ENCODE measurements at places on chromosomes 12 and 14.

GRCh38 chr14:92443741-92444140 is 69.8 kb upstream of the RIN3 start:
- DNase-seq, result no peak

GRCh38 chr12:65055859-65056258 is 65.2 kb downstream of the WIF1 start:
- DNase-seq, result no peak

GRCh38 chr14:95815226-95815690 is 61.4 kb upstream of the TUNAR start:
- DNase-seq, result no peak

GRCh38 chr14:29320286-29320685 is 553.7 kb downstream of the FOXG1 start:
- DNase-seq, result no peak

DNA sequence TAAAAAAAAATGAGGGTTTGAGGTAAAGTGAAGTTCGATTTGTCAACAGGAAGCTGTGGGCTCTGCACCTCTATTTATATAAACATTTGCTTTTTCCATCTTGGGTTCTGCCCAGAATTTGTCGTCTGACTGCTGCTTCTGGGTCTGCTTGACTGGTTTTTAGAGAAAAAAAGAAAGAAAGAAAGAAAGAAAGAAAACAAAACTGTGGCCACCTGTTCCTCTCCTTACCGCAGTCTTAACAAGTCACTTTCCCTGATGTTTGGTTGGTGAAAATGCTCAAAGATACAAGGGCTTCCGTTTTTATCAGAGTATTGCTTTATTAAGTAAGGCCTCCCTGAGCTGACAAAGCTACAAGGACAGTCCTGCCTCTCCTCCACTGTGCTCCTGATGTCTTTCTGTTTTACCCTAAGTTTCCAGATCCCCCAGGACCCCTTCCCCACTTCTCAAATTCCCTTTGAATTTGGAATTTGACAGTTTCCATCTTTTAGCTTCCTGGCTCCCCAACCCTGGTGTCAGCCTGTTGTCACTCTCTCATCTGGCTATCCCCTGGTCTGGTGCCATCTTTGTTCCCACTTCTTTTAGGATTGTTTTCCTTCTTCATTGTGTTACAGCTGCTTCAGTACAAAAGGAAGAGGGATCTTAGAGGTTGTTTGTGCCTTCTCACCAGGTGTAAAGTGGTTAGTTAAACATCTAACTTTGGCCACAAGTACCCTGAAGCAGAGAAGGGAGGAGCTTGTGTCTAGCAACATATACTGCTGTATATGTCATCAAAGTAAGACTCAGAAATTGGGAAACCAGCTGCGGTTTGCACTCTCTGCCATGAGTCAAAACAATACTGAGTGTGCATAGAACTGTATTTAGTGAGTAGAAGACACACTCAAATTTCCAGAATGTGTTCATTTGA is 18.0 kb downstream of the MFAP5 start:
- DNase-seq, result no peak

DNA sequence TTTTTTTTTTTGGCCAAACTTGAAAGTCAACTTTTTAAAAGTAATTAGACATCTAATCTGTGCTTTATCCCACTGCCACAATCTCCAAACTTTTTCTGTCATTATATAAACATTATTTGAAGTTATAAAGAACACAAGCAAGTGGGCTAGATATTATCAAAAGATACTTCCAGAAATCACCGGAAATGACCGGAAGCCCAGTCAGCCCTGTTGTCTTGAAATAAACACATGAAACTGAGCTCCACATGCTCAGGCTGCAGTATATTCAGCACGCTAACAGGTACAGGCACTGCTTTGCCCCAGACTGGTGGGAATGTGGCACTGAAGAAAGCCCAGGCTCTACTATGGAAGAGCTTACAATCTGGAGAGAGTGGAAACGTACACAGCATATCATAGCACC is 158.9 kb upstream of the PLEKHG7 start:
- no peak for DNase-seq

GRCh38 chr12:4212845-4213244 is 60.7 kb upstream of the CCND2 start:
- DNase-seq, result no peak

DNA sequence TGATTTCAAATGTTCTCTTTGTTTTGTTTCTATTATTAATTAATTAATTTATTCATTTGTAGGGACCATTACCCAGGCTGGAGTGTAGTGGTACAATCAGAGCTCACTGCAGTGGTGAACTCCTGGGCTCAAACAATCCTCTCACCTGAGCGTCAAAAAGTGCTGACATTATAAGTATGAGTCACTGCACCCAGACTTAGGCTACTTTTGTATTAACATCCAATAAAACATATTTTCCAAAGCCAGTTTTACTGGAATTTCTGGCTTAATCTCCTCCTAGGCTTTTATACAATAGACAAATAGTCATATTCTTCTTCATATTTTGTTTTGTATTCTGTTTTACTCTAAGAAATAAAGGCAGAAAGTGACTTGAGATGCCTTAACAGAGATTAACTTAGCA is 749.6 kb downstream of the SLC16A7 start:
- no peak for DNase-seq

DNA sequence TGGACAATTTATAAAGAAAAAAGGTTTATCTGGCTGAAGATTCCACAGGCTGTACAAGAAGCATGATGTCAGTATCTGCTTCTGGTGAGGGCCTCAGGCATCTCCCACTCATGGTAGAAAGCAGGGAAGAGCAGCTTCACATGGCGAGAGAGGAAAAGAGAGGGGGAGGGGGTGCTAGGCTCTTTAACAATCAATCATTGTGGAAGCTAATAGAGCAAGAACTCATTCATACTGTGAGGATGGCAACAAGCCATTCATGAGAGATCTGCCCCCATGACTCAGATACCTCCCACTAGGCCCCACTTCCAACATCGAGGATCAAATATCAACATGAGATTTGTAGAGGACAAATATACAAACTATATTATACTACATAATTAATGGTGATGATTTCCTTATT is 361.9 kb upstream of the FAR2 start:
- no peak for DNase-seq

DNA sequence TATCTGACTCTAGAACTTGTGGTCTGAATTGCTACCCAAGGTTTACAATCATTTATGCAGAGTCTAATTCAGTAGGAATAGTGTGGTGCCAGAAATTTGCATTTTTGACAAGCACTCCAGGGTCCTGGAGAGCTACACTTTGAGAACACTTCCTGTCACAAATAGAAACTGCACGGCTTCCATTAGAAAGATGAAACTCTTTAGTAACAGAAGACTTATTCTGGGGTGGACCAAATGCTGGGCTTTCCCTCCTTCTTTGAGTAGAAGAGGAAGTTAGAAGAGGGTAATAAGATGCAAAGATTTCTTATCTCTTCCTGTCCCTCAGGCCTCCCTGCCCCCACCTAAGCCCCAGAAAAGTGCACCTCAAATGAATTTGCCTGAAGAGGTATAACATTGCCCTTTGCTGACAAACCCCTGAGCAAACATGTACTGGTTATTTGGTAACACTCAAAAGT is 28.4 kb downstream of the DGLUCY start:
- DNase-seq, result no peak

DNA sequence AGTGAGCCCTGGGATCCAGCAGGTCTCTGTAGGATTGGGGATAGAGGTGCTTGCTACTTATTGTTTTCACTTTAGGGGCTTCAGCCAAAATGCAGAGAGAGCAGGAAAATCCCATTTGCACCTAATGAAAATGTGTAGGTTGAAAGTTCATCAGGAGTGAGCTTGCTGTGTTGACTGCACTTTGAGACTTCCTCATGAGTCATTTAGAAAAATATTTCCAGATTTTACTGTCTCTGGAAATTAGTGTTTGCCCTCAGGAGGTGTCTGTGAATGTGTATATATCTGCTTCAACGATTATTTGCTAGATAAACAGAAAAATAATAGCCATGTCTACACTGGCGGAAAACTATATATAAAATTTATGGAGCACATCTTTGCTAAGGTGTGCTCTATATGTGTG is 159.3 kb downstream of the CAND1 start:
- DNase-seq, result no peak

DNA sequence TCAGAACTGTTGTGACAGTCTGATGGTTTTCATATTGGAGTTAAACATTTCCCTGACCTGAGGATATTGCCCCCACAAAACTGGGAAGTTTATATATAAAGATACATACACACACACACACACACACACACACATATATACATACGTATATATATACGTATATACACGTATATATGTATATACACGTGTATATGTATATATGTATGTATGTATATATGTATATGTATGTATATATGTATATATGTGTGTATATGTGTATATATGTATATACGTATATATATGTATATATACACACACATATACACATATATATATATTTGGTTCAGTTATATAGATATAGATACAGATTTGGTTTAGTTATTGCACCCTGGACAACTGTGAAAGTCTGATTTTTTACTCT is 65.7 kb downstream of the ATP2B1 start:
- DNase-seq, result no peak

- no peak for DNase-seq
These were observed 312.4 kb downstream of the FOXG1 start for GRCh38 chr14:29078810-29079522.

- DNase-seq, result no peak
These were observed 57.5 kb downstream of the ZNF664 start for GRCh38 chr12:124030510-124030909.

GRCh38 chr14:65840118-65840751 is 427.7 kb downstream of the FUT8 start:
- DNase-seq, result no peak

- peak; percentile 23 for DNase-seq
These were observed 257.8 kb upstream of the BTG1 start for GRCh38 chr12:92403210-92404175.

DNA sequence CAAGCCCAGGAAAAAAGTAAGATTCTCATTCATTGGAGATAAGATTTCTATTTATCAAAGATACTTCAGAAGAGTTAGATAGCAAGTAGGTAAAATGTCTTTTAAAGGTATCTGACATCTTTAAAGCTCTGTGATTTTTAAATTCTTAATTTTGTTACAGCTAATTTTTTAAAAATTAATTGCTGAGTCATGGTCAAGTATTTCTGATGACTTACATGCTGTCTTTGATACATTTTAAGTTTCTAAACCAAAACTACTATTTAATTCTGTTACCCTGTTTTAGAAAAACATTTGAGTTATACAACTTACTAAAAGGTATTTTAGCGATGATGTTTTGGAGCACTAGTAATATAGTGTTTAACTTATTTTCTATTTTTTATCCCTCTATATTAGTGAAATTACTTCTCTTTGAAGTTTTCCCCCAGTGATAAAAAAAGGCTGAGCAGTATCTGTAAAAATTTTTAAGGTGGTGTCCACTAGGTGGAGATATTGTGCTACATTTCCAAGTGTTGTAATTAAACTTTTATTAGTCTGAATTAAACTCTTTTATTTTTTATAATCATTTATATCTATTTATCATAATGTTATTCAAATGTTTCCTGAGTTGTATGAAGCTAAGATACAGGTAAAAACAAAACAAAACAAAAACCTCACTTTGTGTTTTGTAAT is 11.5 kb downstream of the ALG10 start:
- no peak for DNase-seq

DNA sequence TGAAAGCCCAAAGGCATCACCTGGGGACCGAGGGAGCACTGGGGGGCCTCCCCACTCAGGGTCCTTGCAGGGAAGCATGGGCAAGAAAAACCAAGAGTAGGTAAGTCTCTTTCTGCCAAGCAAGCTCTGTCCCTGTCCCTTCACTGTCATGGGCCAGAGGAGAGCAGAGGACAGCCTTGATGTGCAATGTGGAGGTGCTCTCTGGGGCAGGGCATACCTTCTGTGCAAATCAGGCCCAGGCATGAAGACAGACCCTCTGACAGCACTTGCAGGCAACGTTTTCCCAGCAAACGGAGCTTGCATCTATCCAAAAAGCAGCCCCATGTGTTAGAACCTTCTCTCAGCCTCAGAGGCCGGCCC is 192.5 kb upstream of the PWP1 start:
- DNase-seq, result no peak

GRCh38 chr12:108612788-108613282 is 15.0 kb upstream of the TMEM119 start:
- DNase-seq, result no peak

- no peak for DNase-seq
These were observed 17.0 kb upstream of the WNT5B start for GRCh38 chr12:1611803-1612572.

DNA sequence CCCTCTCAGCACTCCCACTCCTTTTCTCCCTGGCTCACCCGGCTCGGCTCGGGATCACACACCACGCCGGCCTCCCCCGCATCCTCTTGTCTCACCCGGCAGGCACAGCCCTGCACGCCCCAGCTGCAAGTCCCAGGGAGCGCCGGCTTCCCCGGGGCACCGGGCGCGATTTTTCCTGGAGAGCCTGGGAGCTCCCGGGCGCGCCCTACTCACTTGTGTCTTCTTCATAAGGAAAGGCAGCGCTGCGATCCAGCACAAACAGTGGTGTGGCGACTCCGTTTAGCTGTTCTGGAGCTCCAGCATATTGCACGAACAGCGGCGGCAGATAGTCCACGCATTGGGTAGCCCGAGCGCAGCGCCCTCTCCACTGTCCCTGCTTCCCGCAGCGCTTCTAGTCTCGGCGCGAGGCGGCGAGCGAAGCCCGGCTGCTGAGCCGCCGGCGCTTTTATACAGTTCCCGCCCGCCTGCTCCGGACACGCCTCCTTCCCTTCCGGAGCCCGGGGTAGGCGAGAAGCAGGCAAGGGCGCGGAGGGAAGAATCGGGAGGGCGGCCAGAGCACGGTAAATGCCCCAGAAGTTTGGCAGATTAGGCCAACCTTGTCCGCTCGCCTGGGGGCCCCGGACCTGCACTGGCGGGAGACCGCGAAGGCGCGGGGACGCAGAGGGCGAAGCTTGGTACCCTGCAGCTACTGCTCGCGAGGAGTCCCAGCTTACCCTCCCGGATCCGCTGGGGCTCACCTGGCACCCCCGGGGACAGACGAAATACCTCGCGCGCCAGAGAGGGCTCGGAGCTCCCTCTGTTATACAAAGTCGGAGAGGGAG is at the start of gene KITLG:
TSS of gene KITLG (minus strand) at position 421 of the 821 bp plus-strand sequence. CDS start at position 228, 193 bp downstream.
- DNase-seq, result no peak

DNA sequence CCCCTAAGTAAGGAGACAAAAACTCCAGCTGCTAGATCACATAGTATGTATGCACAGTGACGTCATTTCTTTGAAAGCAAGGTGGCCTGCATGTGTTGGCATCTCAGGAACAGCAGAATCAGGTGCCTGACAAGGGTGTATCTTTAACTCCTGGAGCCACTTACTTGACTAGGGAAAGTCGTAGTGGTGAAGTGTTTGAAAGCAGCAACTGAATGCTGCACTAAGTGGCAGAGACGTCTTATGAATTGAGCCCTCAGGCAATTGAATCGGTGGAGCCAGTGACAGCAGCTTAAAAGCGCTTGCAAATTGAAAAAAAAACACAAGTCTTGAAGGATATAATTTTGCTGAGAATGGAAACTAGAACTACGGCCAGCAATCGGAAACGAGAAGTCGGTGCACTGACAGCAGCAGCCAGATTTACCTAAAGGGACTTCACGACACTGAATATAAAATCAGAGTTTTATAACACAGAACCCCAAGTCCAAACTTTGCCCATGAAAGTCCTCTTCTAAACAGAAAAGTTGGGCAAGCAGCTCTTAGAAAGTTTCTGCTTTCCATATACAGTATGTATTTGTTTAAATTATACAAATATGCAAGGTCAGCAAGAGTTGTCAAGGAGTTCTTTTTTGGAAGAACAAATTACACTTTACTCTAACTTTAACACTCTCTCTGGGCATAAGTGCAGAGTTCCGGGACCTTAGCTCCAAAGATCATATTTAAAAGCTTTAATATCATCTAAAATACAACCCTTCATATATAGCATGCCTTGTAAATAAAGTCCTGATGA is 1.1 kb downstream of the IGF1 start:
- no peak for DNase-seq

- DNase-seq, result no peak
These were observed 808.1 kb upstream of the USP15 start for GRCh38 chr12:61452076-61452475.

- no peak for DNase-seq
These were observed 352.9 kb upstream of the RGS6 start for GRCh38 chr14:71579331-71579730.
